Activated gamma-delta T cell treated with Interleukin-2 at 50 U/mL for 16 hours (primary cell): ENCODE measurements at places on chromosomes 6 and 20.

- DNase-seq = no peak
Measured at GRCh38 chr6:105746130-105746505, 340.0 kb upstream of the PRDM1 start.

DNA sequence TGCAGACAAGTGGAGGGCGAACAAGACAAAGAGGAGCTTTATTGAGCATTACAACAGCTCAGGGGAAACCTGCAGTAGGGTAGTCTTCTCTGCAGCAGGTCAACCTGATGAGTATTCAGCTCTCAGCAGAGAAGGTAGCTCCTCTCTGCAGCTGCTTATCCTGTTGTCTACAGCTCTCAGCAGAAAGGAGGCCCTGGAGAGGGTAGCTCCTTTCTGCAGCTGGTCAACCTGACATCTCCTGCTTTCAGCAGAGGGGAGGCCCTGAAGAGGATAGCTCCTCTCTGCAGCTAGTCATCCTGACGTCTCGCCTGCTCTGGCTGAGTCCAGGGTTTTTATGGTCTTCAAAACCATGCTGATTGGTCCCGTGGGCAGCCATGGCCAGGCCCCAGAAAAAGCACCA, 113.6 kb downstream of the CD24 start:
- no peak for DNase-seq

GRCh38 chr6:14738933-14739332, 506.9 kb upstream of the JARID2 start:
- no peak for DNase-seq

DNA sequence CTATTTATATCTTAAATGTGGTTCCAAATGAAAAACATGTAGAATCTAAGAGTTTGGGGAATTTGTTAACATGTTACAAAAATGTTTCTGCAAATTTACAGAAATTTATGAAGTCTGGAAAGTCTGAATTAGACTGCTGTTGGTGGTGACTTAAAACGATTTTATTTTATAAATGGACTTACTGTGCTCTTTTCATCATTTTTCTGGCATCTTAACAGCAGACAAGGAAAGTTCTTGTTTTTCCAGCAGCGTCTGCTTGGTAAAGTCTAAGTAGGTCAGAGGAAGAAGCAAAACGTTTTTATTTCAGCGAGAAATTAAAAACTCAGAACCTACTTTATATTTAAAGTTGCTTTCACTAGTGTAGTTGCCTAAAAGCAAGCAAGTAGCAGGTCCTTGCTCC, 48.6 kb upstream of the COL9A1 start:
- DNase-seq = no peak

- DNase-seq = no peak
Measured at GRCh38 chr6:44192428-44193041, 24.2 kb upstream of the MYMX start.

DNA sequence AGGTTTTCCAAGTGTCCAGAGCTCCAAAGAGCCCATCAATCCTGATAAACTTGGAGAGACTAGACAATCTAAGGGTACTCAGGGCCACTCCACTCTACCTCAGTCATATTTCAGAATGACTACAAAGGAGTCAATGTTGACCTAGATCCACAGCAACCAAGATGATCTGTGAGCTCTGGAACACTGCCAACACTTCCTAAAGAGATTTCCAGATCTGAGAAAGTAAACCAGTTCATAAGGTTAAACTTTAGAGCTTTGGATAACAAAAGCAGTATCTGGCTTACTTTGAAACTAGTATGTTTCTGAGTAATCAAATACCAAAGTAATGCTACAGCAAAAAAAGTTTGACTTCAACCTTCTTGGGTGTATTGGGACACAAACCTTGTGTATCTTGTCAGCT, 122.7 kb downstream of the BTBD9 start:
- no peak for DNase-seq

GRCh38 chr6:166342349-166343149, at the start of gene SFT2D1:
SFT2D1 (minus strand) TSS chr6:166342545; CDS start chr6:166342481, 64 bp downstream.
- peak; percentile 69 for DNase-seq

GRCh38 chr6:28727559-28728211, 196.1 kb downstream of the TRIM27 start:
- no peak for DNase-seq

GRCh38 chr6:28747631-28748157, 176.1 kb downstream of the TRIM27 start:
- DNase-seq = no peak

- no peak for DNase-seq
Measured at GRCh38 chr6:2387445-2387844, 142.0 kb upstream of the GMDS start.

GRCh38 chr6:151659212-151659611, 148.3 kb upstream of the ESR1 start:
- no peak for DNase-seq

GRCh38 chr20:22686097-22686496, 101.7 kb upstream of the FOXA2 start:
- no peak for DNase-seq

DNA sequence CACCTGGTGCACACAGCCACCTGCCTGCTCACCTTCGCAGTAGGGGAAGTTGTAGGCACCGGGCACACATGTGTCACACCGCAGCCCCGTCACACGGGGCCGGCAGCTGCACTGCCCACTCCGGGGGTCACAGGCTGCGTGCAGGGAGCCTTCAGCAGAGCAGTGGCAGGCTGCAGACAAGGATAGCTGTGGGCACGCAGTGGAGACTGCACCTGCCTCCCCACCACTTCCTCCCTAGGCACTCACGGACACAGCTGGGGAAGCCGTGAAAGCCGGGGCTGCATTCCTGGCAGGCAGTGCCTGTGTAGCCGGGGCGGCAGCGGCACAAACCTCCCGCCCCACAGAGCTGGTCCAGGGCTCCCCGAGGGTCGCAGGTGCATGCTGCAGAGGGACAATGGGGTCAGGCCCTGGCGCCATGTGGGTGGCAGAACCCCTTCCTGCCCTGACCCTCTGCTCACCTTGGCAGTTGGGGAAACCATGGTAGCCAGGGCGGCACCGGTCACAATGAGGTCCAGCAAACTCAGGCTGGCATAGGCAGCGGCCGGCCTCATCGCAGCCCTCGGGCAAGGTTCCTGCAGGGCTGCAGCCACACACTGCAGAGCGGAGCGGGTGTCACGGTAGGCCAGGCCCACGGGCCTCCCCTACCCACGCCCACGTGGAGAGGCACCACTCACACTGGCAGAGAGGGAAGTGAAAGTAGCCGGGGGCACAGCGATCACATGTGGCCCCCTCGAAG, 29.4 kb downstream of the LAMA5 start:
- no peak for DNase-seq

- DNase-seq = no peak
Measured at GRCh38 chr20:44471481-44471882, 4.2 kb upstream of the TTPAL start.

- DNase-seq = no peak
Measured at GRCh38 chr6:163406366-163406765, 8.2 kb upstream of the QKI start.

- DNase-seq = no peak
Measured at GRCh38 chr20:2902291-2902690, 29.0 kb downstream of the PTPRA start.

DNA sequence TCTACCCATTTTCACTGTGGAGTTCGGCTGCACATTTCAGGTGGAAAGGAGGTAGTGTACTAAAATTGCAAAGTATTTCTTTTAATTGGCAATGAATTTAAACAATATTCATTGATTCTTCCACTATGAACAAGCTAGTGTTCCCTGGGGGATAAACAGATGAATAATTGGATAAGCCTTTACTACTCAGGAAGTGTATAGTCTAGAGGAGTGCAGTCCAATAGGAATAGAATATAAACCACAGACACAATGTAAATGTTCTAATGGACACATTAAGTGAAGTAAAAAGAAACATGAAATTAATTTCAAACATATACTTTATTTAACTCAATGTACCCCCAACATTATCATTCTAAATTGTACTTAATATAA, 28.7 kb downstream of the SGK1 start:
- no peak for DNase-seq

GRCh38 chr20:5844063-5844681, 94.0 kb downstream of the SHLD1 start:
- peak; percentile 37 for DNase-seq

DNA sequence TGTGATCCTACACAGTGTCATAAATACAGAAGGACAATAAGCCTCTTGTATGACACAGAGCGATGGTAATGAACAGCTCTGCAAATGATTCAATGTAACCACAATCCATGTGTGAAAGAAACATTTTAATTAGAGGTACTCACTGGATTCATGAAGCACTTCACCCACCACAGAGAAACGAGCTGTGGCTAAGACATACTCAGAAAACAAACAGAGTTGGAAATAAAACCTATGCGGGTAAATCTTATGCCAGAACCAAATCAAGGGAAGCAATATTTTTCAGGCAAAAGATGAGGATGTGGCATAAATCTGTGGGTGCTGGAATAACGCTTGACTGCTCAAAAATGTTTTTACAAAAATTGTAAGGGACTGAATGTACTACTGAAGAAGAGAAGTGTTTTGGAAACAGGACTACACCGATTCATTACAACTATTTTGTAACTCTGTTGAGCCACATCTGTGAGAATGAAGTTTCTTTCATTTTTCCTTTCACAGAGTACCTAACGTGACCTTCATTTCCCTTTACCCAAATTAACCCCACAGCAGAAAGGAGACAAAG, 112.1 kb downstream of the WDR27 start:
- DNase-seq = no peak

- no peak for DNase-seq
Measured at GRCh38 chr6:181049-181654, 111.1 kb upstream of the DUSP22 start.

DNA sequence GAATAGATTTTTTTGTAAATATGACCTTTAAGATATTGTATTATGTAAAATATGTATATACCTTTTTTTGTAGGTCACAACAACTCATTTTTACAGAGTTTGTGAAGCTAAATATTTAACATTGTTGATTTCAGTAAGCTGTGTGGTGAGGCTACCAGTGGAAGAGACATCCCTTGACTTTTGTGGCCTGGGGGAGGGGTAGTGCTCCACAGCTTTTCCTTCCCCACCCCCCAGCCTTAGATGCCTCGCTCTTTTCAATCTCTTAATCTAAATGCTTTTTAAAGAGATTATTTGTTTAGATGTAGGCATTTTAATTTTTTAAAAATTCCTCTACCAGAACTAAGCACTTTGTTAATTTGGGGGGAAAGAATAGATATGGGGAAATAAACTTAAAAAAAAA, 130.9 kb downstream of the SULF2 start:
- no peak for DNase-seq

GRCh38 chr20:50358971-50359370, 151.2 kb upstream of the PTPN1 start:
- DNase-seq = no peak

DNA sequence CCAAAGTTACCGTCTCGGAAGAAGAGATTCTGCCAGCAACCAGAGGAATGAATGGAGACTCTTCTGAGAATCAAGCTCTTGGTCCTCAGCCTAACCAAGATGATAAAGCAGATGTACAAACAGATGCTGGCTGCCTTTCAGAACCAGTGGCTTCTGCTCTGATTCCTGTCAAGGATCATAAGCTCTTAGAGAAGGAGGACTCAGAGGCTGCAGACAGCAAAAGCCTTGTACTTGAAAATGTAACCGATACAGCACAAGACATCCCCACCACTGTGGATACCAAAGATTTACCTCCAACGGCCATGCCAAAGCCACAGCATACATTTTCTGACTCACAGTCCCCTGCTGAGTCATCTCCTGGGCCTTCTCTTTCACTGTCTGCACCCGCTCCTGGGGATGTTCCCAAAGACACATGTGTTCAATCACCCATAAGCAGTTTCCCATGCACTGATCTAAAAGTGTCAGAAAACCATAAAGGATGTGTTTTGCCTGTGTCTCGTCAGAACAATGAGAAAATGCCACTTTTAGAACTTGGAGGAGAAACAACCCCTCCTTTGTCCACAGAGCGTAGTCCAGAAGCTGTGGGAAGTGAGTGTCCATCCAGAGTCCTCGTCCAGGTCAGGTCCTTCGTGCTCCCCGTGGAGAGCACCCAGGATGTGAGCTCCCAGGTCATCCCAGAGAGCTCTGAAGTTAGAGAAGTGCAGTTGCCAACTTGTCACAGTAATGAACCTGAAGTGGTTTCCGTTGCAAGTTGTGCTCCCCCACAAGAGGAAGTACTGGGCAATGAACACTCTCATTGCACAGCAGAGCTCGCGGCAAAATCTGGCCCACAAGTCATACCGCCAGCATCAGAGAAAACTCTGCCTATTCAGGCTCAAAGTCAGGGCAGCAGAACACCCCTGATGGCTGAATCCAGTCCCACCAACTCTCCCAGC, 109.6 kb downstream of the RTN4IP1 start:
- peak; percentile 70 for DNase-seq

GRCh38 chr20:22797103-22797502, 212.7 kb upstream of the FOXA2 start:
- no peak for DNase-seq

- DNase-seq = peak; percentile 6
Measured at GRCh38 chr6:11236076-11236750, 3.7 kb upstream of the NEDD9 start.

- DNase-seq = no peak
Measured at GRCh38 chr6:8939615-8940014, 504.3 kb upstream of the SLC35B3 start.

DNA sequence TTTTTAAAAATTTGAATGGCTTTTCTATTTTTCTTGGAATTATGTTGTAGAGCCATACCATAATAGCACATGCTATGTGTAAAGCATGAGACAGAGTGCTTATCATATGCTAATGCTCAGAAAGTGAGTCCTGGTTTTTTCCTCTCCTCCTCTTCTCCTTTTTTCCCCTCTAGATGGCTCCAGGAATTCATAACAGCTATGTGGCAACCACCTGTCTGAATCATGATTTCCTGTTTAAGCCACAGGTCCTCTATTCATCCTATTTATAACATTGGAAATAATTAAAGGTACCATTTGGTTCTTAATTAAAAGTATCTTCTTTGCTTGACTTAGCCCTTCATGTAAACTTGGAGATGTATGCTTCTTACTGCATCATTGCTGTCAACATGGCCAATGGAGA, 260.0 kb upstream of the MAP3K7 start:
- DNase-seq = no peak

DNA sequence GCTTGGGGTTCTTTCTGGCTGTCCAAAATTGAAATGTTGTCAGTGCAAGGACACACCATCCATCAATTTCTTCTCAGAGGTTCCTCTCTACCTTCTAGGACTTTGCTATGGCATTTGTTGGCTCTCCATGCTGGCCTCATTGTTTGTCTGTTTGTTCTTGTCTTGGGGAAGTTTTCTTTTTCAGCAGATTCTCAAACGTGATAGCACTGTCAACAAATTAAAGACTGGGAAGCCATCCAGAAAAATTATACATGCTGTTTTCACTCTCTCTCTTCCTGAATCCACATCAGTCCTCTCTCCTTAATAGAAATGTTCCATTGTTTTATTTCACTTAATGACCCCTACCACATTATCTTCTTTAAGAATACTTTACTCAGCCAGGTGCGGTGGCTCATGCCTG, 130.4 kb downstream of the PCSK2 start:
- DNase-seq = no peak

DNA sequence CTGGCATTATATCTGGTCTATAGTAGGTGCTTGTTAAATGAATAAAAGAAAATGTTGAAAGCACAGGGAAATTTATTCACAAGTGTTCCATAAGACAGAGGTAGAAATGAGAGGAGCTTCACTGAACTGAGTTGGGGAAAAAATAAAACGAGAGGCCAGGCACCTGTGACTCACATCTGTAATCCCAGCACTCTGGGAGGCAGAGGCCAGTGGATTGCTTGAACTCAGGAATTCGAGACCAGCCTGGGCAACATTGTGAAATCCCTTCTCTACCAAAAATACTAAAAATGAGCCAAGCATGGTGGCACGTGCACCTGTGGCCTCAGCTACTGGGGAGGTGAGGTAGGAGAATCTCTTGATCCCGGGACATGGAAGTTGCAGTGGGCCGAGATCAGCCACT, 28.1 kb upstream of the IBTK start:
- no peak for DNase-seq
